ENCODE measurements at places on chromosomes 11 and 22. TPM values are rescaled to one million over a fixed set of nuclear protein-coding genes. Genes with fewer than 3 reads are reported as not detected.

OR51B5 gene
- not detected for total RNA-seq

LRRC32 gene
- total RNA-seq = 35.5 TPM

PKDREJ gene
- total RNA-seq = not detected

SCN2B gene
- total RNA-seq = under 0.01 TPM

Measured in vein endothelial cell (primary cell).